Thymus (tissue), 14 donors: ENCODE measurements at places on chromosomes 12 and 14.
A peak's percentile ranks its signal among the peaks of the same experiment; 100 is the strongest.

DNA sequence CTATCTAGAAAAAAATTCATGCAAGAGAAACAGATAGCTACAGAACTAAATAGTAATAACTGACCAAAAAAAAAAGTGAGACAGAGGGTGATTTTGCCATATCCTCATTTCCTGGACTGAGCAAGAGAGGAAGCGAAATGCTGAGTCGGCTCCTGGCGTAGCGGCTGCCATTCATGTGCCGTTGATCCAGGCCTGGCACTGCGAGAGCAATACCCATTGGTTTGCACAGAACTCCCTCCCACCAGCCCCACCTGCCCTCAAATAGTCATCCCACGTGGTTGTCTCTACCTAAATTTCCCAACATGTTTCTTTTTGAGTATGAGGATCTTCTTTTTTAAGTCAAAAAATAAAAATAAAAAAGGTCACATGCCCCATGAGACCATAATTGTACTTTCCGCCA lies 9.4 kb upstream of the WNT5B start:
- no peak overlapping the region for H3K27ac ChIP-seq
- no peak for DNase-seq
- no peak overlapping the region for H3K4me3 ChIP-seq

DNA sequence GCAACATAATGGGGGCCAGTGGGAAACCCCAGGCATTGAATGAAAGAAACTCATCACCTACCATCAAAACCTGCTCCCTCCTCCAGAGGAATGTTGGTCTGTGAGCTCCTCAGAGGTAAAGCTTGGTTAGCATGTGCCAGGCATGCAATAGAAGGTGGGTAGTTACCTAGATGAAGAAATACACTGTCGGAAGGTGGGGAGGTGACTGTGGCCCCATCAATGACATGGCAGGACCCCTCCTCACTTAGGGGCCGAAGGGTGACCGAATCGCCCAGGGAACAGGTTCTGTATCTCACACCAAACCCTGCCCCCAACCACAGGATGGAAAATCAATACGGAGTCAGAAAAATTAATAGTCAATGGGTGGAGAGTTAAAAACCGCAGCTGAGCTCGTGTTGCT lies 135.6 kb downstream of the BCL11B start:
- H3K36me3 ChIP-seq, result no peaks in the 10 kb centered on the region
- peaks cover 14% of the 10 kb centered on the region for H3K4me1 ChIP-seq
- no peak overlapping the region for H3K4me3 ChIP-seq
- H3K27ac ChIP-seq, result no peak overlapping the region

- no peak for DNase-seq
- H3K4me1 ChIP-seq, result no peaks in the 10 kb centered on the region
- no peak overlapping the region for H3K4me3 ChIP-seq
- no peaks in the 10 kb centered on the region for H3K36me3 ChIP-seq
Observed at GRCh38 chr14:101622251-101623076, 61.2 kb downstream of the DIO3 start.

GRCh38 chr12:11731455-11731854 lies 82.0 kb downstream of the ETV6 start:
- DNase-seq, result peak; percentile 59
- H3K4me3 ChIP-seq, result no peak overlapping the region
- H3K4me1 ChIP-seq, result peaks cover 57% of the 10 kb centered on the region
- no peaks in the 10 kb centered on the region for H3K27me3 ChIP-seq

- no peaks in the 10 kb centered on the region for H3K36me3 ChIP-seq
- no peak overlapping the region for H3K27ac ChIP-seq
- no peak overlapping the region for H3K4me3 ChIP-seq
- peaks cover 17% of the 10 kb centered on the region for H3K4me1 ChIP-seq
- DNase-seq, result no peak
Observed at GRCh38 chr14:74968811-74969210, 13.4 kb upstream of the PGF start.

- no peaks in the 10 kb centered on the region for H3K36me3 ChIP-seq
- no peaks in the 10 kb centered on the region for H3K27me3 ChIP-seq
- no peak for DNase-seq
- no peaks in the 10 kb centered on the region for H3K4me1 ChIP-seq
- H3K27ac ChIP-seq, result no peak overlapping the region
Observed at GRCh38 chr14:40312296-40312695, 880.1 kb upstream of the FBXO33 start.

DNA sequence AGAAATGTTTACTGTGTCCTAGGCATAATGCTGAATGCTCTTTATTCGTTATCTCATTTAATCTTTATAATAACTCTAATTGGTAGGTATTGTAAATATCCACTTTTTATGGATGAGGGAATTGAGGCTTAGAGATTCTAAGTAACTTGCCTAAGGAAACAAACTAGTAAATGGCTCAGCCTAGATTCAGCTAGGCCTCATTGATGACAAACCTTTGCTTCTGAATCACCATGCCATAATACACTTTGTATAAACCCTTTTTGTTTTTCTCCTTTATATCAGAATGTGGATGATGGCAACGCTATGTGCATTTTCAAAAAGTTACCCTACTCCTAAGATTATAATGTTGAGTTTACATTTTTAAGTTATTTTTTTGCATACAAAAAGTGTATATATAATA lies 34.0 kb downstream of the MNAT1 start:
- H3K27me3 ChIP-seq, result no peaks in the 10 kb centered on the region
- no peak overlapping the region for H3K27ac ChIP-seq
- H3K36me3 ChIP-seq, result no peaks in the 10 kb centered on the region
- no peak overlapping the region for H3K4me3 ChIP-seq
- no peaks in the 10 kb centered on the region for H3K4me1 ChIP-seq
- DNase-seq, result no peak

DNA sequence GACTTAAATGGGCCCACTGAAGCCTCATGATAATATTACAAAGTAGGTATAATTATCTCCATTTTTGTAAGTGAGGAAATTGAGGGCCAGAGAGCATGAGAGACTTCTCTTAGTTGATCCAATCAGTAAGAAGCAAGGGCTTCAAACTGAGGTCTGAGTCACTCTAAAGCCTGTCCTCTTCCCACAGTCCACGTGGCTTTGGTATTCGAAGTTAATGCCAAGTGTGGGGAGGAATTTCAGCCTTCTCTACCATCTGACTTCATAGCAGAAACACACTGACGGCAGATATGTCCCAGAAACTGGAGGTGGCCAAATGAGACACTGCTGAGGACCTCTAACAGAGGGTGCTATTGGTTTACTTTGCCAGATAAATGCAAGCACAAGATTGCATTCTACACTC lies 114.4 kb upstream of the OVCH1 start:
- no peak overlapping the region for H3K4me3 ChIP-seq
- no peaks in the 10 kb centered on the region for H3K36me3 ChIP-seq
- H3K4me1 ChIP-seq, result no peaks in the 10 kb centered on the region
- no peaks in the 10 kb centered on the region for H3K27me3 ChIP-seq
- H3K27ac ChIP-seq, result no peak overlapping the region

- no peak for DNase-seq
- no peak overlapping the region for H3K27ac ChIP-seq
- no peaks in the 10 kb centered on the region for H3K27me3 ChIP-seq
- H3K4me3 ChIP-seq, result no peak overlapping the region
- H3K36me3 ChIP-seq, result no peaks in the 10 kb centered on the region
- no peaks in the 10 kb centered on the region for H3K4me1 ChIP-seq
Observed at GRCh38 chr14:26993556-26993955, 395.7 kb upstream of the NOVA1 start.

DNA sequence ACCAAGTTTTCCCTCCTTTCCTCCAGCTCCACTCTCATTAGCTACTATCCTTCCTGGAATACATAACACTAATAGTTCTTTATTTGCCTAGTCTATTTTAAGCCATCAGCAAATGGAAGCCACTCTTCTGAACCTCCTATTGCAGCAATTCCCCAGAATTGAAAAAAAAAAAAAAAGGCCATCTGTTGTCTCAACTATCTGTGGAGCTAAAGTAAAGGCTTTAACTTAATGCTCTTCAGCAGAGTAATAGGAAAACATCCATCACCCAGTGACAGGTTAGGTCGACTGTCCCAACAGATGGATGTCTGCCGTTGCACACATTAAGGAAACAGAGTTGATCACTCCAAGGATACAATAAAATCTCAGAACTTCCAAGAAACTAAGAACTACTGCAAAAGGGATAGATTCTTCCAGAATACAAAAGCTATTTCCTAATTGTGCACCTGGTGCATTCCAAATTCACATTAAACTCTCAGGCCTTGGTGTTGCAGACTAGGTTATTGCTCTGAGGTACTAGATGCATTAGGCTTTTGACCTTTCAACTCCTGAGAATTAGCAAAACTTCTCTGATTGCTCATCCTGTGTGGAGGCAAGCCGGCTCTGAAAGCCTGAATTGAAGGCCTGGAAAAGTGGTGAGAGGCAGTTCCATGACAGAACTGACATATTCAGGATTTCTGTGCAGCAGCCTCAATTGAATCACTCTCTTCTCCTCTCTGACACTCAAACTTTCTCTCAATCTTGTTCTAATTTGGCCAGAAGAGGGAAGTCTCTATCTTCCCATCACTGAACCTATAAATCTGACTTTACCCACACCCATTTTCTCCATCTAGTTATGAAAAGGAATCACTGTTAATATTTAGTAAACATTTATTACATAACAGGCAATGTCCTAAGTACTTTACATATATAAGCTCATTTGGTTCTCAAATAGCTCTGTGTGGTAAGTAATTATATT lies 238.4 kb upstream of the HMGA2 start:
- H3K36me3 ChIP-seq, result no peaks in the 10 kb centered on the region
- H3K4me1 ChIP-seq, result no peaks in the 10 kb centered on the region
- no peaks in the 10 kb centered on the region for H3K27me3 ChIP-seq
- H3K27ac ChIP-seq, result no peak overlapping the region
- DNase-seq, result no peak
- no peak overlapping the region for H3K4me3 ChIP-seq

DNA sequence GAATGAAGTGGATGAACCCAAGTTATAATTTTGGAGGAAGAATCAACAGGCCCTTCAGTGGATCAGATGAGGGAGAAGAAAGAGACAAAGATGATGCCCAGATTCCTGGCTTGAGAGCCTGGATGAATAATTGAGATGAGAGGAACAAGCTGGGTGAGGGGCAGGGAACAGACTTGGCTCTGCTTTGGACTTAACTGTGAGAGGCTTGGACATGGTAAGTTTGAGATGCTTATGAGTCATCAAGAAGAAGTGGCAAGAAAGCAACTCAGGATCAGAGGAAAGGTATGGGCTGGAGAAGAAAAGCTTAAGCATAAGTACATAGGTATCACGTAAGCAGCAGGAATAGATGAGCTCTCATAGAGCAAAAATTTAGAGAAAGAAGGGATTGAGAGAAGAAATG lies 55.3 kb downstream of the FIGNL2 start:
- DNase-seq, result no peak
- no peaks in the 10 kb centered on the region for H3K36me3 ChIP-seq

DNA sequence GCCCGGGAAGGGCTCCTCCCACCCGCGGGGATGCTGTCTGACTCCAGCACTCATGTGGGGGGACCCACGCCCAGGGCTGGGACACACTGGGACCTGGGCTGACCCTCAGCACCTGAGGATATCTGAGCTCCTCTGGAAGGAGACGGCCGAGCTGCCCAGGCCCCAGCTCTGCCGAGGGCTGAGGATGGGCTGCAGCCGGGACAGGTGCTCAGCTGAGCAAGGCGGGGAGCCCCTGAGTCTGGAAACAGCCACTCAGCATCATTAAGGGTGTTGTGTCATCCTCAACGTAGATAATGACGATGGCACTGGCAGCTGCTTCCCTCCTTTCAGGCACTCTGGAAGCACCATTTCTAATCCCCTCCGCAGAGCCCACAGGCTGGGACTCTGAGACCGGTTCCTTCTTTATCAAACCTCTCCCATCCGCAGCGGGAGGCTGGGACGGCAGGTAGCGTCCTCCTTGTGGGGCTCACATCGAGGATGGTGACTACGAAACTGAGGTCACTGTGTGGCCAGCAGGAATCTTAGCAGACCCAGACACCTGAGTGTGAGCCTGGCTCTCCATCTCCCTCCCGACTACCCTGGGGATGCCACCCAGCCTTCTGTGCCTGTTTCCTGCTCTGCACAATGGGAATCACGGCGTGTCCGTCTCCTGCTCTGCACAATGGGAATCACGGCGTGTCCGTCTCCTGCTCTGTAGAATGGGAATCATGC lies 26.7 kb upstream of the SFSWAP start:
- H3K36me3 ChIP-seq, result no peaks in the 10 kb centered on the region
- no peak for DNase-seq
- no peaks in the 10 kb centered on the region for H3K4me1 ChIP-seq

GRCh38 chr12:3533703-3534386 lies 42.8 kb downstream of the PRMT8 start:
- H3K4me3 ChIP-seq, result no peak overlapping the region
- no peak for DNase-seq
- H3K36me3 ChIP-seq, result no peaks in the 10 kb centered on the region
- H3K4me1 ChIP-seq, result no peaks in the 10 kb centered on the region
- H3K27me3 ChIP-seq, result no peaks in the 10 kb centered on the region

DNA sequence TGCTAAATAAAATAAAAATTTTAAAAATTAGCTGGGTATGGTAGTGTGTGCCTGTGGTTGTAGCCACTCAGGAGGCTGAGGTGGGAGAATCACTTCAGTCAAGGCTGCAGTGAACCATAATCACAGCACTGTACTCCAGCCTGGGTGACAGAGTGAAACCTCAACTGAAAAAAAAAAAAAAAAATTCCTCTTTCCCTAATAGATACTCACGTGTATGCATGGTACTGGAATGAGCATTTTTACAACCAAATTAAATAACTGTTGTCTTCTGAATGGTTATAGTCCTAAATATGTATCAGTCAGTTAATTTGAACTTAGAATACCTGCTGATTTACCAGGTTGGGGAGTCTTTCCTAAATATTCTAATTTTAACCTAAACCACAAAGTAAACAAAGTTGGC lies 98.3 kb upstream of the ATF1 start:
- no peaks in the 10 kb centered on the region for H3K27me3 ChIP-seq
- no peak overlapping the region for H3K27ac ChIP-seq
- DNase-seq, result no peak
- no peak overlapping the region for H3K4me3 ChIP-seq

GRCh38 chr12:50788561-50788960 lies 24.7 kb downstream of the ATF1 start:
- H3K4me3 ChIP-seq, result no peak overlapping the region
- no peaks in the 10 kb centered on the region for H3K27me3 ChIP-seq
- no peak overlapping the region for H3K27ac ChIP-seq
- H3K4me1 ChIP-seq, result no peaks in the 10 kb centered on the region
- DNase-seq, result no peak

GRCh38 chr12:130992448-130992847 lies 38.7 kb downstream of the ADGRD1 start:
- H3K4me3 ChIP-seq, result no peak overlapping the region
- no peaks in the 10 kb centered on the region for H3K4me1 ChIP-seq
- no peak overlapping the region for H3K27ac ChIP-seq

- H3K27me3 ChIP-seq, result no peaks in the 10 kb centered on the region
- H3K4me3 ChIP-seq, result no peak overlapping the region
- H3K4me1 ChIP-seq, result no peaks in the 10 kb centered on the region
- DNase-seq, result no peak
Observed at GRCh38 chr12:46981622-46982021, 97.8 kb upstream of the PCED1B start.

GRCh38 chr12:5114436-5114835 lies 70.8 kb downstream of the KCNA5 start:
- DNase-seq, result no peak
- H3K27ac ChIP-seq, result no peak overlapping the region
- no peak overlapping the region for H3K4me3 ChIP-seq
- no peaks in the 10 kb centered on the region for H3K36me3 ChIP-seq
- H3K4me1 ChIP-seq, result no peaks in the 10 kb centered on the region
